Posterior cingulate gyrus (tissue), 11 donors: ENCODE measurements at places on chromosomes 7 and 10.

DNA sequence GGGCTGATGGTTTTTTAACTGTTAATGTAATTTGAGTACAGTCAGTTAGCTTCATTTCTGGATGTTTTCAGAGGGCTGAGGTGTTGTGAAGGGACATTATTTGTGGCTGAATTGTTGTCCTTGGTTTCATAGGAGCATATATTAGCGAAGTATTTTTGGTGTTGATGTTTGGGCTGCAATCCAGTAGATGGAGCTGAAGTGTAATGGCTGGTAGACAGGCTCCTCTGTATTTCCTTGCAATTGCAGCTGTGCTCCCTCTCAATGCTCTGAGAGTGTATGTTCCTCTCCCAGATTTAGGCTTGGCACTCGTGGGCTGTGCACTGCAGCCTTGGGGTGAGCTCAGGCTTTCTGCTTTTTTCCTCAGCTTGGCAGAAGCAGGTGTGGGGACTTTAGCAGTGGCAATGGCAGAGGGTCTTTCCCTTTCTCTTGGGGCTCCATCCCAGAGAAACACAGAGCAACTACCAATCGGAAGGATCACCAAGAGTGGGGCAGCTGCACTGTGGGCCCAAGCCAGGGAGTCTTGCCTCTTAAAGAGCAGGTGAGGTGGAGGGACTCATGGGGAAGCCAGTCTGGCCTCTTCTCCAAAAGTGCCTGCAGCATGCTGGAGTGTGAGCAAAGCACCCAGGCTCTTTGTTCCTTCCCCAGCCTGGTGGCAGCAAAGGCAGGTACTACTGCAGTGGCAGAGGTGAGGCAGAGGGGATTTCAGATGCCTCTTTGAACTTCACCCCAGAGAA, 544.4 kb downstream of the SH2D4B start:
- DNase-seq = no peak

DNA sequence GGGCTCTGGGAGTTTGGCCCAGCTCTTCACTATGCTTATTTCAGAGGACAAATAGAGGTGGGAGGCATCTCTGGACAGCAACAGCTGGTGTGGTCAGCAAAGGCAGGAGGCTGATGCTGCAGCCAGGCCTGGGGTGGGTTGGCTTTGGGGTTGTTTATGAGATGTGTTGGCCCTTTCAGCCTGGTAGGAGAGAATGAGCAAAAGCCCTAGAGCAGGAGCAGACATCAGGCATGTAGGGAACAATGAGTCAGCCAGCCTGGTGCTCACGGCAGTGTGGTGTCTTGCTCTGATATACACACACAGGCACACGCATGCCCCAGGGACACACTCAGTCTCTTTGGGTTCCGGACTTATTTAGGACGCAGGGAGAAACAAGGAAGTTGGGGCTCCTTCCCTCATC, 157.1 kb downstream of the PRKCQ start:
- DNase-seq = no peak

DNA sequence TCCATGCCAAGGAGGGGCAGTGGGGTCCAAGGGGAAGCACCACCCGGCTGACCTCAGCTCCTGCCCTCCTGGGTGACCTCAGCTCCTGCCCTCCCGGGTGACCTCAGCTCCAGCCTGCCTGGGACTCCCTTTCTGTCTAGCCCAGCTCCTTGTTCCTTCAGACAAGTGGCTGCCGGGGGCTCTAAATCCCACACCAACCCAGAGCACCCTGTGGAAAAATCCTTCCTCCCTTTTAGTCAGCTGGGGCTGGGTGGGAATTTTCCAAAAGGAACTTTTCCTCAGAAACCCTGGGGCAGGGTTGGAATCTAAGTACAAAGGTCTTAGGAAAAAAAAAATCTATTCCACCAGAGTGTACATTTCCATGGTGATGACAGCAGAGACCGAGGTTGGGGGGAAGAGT, 36.3 kb downstream of the AKR1B1 start:
- no peak for DNase-seq

- no peak for DNase-seq
Measured at GRCh38 chr7:102232611-102233286, 53.9 kb upstream of the SH2B2 start.
